NCI-H345 (cell line): ENCODE measurements at places on chromosomes 5 and 9.

- DNase-seq = no peak
Observed at GRCh38 chr5:38724301-38725030, 121.3 kb upstream of the OSMR start.

GRCh38 chr5:22908586-22908985 is 55.4 kb upstream of the CDH12 start:
- no peak for DNase-seq

DNA sequence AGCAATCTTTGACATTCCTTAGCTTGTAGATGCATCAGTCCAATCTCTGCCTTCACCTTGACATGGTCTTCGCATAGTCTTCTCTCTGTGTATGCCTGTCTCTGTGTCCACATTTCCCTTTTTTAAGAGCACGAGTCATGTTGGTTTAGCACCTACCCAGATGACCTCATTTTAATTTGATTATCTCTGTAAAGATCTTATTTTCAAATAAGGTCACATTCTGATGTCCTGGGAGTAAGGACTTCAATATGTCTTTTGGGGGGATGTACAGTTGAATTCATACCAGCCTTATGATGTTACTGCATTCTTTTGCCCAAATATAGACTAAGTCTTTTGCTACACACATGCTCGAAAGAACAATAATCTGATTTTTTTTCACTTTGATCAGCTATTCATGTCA is 6.9 kb downstream of the KCTD16 start:
- no peak for DNase-seq

GRCh38 chr5:157827423-157827822 is 31.5 kb downstream of the CLINT1 start:
- no peak for DNase-seq

DNA sequence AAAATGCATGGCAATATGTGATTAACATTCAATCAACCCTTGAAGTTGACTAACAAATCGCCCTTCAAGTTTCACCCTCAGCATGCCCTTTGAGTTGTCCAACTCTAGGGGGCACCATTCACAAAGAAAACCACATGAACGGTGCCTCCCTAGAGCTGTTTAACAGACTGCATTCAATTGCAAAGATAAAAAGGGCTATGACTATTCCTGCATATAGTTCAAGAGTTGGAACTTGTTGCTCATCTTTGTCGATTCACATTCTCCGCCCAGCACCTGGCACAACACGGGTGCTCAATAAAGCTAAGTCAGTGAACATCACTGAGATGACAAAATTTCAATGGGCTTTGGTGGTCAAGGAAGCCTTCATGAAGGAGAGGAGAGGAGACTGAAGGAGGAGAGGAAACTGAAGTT is 69.6 kb upstream of the SLC30A5 start:
- DNase-seq = peak; percentile 4

GRCh38 chr9:122055701-122056100 is 37.4 kb downstream of the TTLL11 start:
- no peak for DNase-seq

- peak; percentile 53 for DNase-seq
Observed at GRCh38 chr9:37984672-37985611, 81.0 kb upstream of the SLC25A51 start.

- DNase-seq = no peak
Observed at GRCh38 chr5:102627315-102627714, 127.8 kb upstream of the PAM start.

- no peak for DNase-seq
Observed at GRCh38 chr5:60455589-60455988, 244.4 kb downstream of the DEPDC1B start.

GRCh38 chr5:168881427-168882149 is 302.4 kb upstream of the PANK3 start:
- DNase-seq = no peak

DNA sequence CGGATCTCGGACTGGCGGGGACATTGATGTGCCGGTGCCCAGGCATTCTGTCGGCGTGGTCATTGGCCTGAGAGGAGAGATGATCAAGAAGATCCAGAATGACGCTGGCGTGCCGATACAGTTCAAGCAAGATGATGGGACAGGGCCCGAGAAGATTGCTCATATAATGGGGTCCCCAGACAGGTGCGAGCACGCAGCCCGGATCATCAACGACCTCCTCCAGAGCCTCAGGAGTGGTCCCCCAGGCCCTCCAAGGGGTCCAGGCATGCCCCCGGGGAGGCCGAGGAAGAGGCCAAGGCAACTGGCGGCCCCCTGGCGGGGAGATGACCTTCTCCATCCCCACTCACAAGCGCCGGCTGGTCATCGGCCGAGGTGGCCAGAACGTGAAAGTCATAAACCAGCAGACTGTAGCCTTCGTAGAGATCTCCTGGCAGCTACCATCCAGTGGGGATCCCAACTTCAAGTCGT is 106.5 kb upstream of the MTAP start:
- no peak for DNase-seq

DNA sequence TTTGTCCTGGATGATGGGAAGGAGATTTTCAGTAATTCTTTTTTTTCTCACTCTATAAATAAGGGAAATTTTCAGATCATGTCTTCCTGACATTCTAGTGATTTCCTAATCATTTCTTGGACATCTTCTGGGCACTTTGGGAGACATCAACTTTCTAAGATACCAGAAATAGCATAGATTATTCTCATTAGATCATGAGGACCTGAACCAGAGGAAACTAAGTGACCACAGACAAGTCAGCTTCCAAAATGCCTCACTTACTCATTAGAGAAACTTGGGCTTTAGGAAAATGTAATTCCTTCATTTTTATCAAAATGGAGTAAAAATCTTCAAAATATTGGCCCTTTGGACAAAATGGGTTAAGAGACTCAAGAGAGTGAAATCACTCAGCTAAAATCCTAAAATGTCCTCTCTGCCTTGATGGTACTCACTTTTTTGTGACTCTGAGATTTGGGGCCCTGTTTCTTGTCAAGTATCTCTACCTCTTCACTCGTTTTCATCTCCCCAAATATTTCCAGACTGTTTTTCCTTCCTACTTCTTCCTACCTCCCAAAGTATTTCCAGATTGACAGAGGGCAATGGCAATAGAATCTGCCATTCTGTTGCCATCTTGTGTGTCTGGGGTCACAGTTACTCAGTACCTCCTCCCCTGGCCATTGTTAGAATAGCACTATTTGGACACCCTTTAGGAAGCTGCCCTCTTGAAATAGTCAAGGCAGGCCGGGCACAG is 194.5 kb downstream of the NR3C1 start:
- DNase-seq = no peak

DNA sequence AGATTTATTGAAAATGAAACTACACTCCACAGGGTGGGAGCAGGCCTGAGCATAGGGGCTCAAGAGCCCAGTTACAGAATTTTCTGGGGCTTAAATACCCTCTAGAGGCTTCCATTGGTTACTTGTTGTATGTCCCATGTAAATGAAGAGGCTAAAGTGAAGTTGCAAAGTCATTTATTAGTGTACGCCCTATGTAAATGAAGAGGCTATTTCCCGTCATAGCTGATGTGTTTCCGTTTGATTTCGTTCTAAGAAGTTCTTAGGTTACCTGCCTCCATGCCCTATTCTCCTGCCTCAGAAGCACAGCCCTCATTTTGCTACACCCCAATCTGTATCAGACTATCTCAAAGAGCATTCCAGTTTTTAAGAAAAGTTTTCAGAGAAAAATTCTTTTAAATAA is 107.0 kb upstream of the SLC12A2 start:
- no peak for DNase-seq
